ENCODE measurements at places on chromosomes 1 and 21. TPM values are rescaled to one million over a fixed set of nuclear protein-coding genes. Genes with fewer than 3 reads are reported as not detected.

The ATP13A2 gene
- 2.4 TPM for polyA plus RNA-seq

The DIPK1A gene
- polyA plus RNA-seq, result 9.9 TPM

The SLC1A7 gene
- polyA plus RNA-seq, result 0.67 TPM

The SPRR2A gene
- polyA plus RNA-seq, result not detected

The MIXL1 gene
- polyA plus RNA-seq, result not detected

The GNG4 gene
- not detected for polyA plus RNA-seq

The TBX15 gene
- polyA plus RNA-seq, result 5.0 TPM

The SLC30A2 gene
- polyA plus RNA-seq, result 0.12 TPM

The CLCA1 gene
- polyA plus RNA-seq, result not detected

The NBPF11 gene
- polyA plus RNA-seq, result 2.4 TPM

The SPATA21 gene
- 0.08 TPM for polyA plus RNA-seq

The TCEA3 gene
- polyA plus RNA-seq, result 45.8 TPM

The RNF186 gene
- polyA plus RNA-seq, result 0.38 TPM

The NFASC gene
- 0.78 TPM for polyA plus RNA-seq

The DNAJC28 gene
- 0.83 TPM for polyA plus RNA-seq

The OR2AJ1 gene
- not detected for polyA plus RNA-seq

The MAP1LC3C gene
- polyA plus RNA-seq, result not detected

The SPRR1B gene
- polyA plus RNA-seq, result not detected

The PCBP3 gene
- polyA plus RNA-seq, result 0.36 TPM

The SHISA4 gene
- polyA plus RNA-seq, result 2.8 TPM

The TMEM201 gene
- 2.8 TPM for polyA plus RNA-seq

The THEMIS2 gene
- 6.1 TPM for polyA plus RNA-seq

The CFHR5 gene
- 18.0 TPM for polyA plus RNA-seq

The ZRANB2 gene
- 44.3 TPM for polyA plus RNA-seq

The PLA2G4A gene
- polyA plus RNA-seq, result 0.78 TPM

The CD1B gene
- polyA plus RNA-seq, result not detected

The CRP gene
- polyA plus RNA-seq, result 13,117 TPM

The MIB2 gene
- 18.7 TPM for polyA plus RNA-seq

The CD1C gene
- 0.24 TPM for polyA plus RNA-seq

The TFF2 gene
- polyA plus RNA-seq, result not detected

The FHAD1 gene
- not detected for polyA plus RNA-seq

The SELL gene
- polyA plus RNA-seq, result 2.4 TPM
